Suppressor macrophage (primary cell): ENCODE measurements at places on chromosomes 3 and 15.

- peak; percentile 76 for DNase-seq
Observed at GRCh38 chr3:49903451-49904424, at the start of gene MST1R. TSS of gene MST1R (minus strand) at chr3:49903873. CDS start at chr3:49903609, 264 bp downstream.

DNA sequence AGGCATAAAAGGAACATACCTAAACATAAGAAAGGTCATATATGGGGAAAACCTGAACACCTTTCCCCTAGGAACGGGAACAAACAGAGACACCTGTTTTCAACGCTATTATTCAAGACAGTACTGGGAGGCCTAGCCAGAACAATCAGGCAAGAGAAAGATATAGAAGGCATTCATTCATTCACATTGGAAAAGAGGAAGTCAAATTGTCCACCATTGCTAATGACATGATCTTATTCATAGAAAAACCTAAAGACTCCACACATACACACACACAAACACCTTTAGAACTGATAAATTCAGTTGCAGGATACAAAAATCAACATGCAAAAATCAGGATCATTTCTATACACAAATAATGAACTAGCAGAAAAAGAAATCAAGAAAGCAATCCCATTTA, 36.5 kb downstream of the SERP1 start:
- no peak for DNase-seq

GRCh38 chr3:38516669-38517068, 20.5 kb downstream of the EXOG start:
- no peak for DNase-seq

GRCh38 chr3:180036092-180036670, 556 bp downstream of the PEX5L start:
- no peak for DNase-seq

DNA sequence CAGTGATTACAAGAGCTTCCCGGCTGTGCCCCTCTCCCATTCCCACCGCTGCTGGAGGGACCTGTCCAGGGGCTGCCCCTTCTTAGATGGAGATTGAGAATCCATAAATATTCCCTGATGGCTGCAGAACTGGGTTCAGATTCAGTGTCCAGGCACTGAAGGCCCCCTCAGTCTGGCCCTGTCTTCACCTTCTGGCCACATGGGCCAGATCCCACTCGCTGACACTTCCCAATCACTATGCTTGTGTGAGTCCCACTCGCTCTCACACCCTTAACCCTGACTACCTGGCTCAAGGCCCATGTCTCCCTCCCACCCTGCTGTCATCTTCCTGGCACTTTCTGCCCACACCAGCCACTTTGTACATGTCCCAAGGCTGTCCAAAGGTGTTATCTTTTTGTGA, 15.5 kb upstream of the MRPS22 start:
- no peak for DNase-seq

GRCh38 chr3:124041553-124041952, 49.6 kb upstream of the ROPN1 start:
- DNase-seq: no peak

GRCh38 chr3:185732782-185733181, 92.1 kb downstream of the IGF2BP2 start:
- DNase-seq: no peak

DNA sequence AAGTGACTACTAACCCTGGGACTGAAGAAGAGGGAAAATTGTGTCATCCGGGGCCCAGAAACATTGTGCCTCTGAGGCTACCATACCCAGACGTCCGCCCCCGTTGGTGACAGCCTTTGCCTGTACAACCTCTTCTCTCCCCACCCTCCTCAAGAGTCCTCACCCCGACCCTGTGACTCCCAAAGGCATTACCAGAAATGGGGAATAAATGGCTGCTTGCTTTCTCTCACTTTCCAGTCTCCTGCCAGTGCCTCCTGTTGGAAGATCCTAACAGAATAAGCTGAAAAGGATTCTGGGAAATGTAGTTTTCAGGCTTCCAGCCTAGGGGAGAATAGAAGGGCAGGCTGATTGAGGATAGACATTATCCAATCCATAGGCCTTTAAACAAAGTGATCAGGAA, 30.8 kb upstream of the SLC25A36 start:
- peak; percentile 23 for DNase-seq

DNA sequence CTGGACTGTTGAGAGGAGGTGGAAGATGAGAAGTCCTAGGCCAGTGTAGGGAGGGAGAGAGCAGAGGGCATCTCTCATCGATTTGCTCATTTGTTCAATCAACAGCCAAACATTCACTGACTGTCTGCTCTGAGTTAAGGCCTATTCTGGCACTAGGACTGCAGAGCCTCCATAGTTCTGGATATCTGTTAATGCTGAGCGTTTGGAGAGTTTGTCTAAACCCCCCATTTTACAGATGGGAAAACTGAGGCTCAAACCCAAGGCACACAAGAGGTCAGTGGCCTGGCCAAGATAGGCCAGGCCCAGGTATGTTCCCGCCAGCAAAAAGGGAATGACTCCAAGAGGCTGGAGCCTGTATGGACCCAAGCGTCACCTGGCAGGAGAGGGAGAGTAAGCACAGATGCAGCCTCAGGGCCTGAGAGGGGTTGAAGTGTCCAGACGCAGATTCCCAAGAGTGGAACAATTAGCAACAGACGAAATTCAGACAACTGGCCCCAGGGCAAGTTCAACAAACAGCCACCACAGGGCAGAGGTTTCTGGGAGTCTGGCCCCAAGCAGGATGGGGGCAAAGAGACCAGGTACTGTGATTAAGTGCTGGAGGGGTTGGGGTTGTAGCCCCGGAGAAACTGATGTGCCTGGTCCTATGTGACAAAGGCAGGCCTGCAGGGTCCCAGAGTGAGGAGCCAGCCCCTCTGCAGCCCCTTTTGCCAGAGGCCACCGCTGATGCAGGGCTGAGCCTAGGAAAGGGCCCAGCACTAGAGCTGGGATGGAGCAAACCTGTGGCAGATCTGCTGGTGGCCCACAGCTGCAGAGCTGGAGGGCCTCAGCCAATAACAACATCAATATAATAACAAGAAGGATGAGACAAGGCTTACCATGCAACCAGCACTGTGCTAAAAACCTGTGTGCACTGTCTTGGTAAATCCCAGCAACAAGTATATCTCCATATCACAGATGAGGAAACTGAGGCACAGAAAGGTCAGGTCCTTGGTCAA, 245.1 kb upstream of the TLE3 start:
- DNase-seq: no peak

DNA sequence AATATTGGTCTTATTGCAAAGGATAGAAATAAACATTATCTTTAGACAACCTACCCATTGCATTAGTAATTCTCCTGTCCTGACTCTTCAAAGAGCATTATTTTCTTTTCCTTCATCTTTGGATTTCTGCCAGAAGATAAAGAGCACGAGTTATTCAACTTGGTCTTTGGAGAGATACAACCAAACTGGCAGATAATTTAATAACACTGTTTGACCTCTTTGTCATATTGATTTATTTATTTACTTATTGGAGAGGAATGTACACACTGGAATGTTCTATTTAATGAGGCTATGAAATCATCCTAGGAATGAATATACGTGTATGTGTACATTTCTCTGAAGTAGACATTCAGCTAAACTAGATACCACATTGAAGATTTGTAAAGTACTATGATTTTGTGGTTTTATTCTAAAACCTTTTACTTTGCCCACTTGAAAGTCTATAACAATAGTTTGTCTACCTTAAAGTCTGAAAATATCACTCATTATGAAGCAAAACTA, 462.1 kb downstream of the C3orf38 start:
- DNase-seq: no peak

GRCh38 chr3:175301741-175302140, 442.6 kb downstream of the NAALADL2 start:
- DNase-seq: no peak

DNA sequence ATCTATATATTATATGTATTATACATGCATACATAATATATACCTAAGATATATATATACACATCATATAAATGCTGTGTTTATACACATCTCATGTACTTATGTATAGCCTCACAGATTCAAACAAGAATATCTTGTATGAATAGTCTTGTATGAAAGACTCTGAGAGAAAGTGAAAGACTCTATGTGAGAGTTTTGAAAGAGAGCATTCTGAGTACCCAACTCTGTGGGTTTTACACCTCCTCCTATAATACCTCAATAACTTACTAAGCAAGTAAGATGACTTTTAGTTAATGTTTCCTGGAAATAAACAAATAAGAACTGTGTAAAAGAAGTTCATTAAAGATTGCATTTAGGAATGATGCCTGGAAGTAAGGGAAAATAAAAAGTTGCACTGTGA, 108.1 kb upstream of the GMNC start:
- DNase-seq: no peak

GRCh38 chr3:193590088-193590856, 2.7 kb upstream of the OPA1 start:
- DNase-seq: no peak

GRCh38 chr3:146334151-146334550, 83.2 kb upstream of the PLSCR4 start:
- peak; percentile 28 for DNase-seq

GRCh38 chr3:141386611-141387111, 18.4 kb downstream of the ZBTB38 start:
- no peak for DNase-seq

- DNase-seq: peak; percentile 79
Observed at GRCh38 chr3:156816091-156816793, 9.9 kb upstream of the LEKR1 start.

GRCh38 chr3:114242947-114243346, 5.6 kb upstream of the ZNF80 start:
- no peak for DNase-seq

DNA sequence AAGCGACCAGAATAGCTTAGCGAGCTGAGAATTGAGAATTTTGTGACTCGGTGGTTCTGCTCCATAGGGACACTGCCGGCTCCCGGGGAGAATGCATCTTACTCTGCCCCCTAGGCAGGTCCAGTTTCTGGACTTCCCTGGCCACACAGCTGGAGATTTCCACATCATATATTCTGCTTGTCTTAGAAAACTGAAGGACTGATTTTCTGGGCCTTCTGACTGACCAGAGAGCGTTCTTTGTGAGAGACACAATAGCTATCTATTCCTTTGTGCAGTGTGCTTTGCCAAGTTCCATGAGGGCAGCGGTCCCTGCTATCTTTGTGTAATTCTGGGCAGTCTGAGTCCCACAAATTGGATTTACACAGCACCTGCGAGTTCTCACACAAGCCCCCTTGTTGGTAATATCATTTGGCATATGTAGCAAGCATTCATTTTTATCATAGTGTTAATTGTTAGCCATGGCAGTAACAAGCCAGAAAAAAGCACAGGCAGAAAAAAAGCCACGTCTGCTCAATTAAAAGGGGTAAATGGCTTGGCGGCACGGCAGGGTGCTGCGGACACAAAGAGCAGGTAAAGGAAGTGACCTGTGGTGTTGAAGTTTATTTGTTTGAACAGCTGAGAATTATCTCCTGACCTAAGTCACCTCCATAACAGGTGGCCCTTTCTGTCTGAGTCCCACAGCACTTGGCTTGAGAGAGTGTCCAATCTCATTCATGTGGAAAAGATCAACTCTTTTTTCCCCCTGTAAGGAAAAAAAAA, 688.7 kb downstream of the TUSC7 start:
- no peak for DNase-seq

DNA sequence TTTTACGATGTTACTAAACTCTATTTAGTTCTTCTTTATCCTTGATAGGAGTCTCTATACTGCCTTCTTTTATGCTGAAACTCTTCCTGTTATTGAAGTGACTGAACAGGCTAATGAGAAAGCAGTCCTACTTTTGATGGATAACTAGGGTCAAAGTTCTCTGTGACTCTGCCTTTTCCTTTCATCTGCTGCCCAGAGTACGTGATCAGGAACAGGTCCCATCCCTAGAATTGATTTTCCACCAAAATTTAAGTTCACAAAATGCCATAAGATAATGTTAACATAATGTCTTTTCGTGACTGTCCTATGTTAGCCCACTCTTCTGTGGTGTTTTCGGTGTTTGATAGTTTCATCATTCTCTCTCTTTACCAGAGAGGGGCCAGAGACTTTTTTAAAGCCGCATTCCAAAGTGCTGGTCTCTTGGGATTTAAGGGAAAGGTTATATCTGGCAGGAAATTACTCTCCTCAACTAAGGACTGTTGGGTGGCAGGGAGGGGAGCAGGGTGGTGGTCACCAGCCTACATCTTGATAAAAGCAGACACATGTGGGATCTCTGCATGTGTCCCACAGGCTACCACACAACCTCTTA, 50.3 kb upstream of the PLXND1 start:
- DNase-seq: no peak

DNA sequence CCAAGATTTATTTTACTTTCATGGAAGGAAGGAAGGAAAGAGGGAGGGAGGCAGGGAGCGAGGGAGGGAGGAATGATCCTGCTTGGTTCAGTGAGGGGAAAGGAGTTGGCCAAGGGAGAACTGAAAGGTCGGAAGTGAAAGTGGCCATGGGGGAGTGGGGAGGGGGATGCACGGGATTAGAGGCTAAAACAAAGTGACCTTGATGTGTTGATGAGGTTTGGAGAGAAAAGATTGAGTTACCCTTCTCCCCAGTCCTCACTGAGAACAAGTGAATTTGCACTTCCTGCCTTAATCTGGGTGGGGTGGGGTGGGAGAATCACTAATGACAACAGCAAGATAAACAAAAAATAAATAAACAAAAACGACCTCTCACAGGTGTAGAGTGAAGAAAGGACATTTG, 212.0 kb upstream of the TLE3 start:
- DNase-seq: no peak

DNA sequence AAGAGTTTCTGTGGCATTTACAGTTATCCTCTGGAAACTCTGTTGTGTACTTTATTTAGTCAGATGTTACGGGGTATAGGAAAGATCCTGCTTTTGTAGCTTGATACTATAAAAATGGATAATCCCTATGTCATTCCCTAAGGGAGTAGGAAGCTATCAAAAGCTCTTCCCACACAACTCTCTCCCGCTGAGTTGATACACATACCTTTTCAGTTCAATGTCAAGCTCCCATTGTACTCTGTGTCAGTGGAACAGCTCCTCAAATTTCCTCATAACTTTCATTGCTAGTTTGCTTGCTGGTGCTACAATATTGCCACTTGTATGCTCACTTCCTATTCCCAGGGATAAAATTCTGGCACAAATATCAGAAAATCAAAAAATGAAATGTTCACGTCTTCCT, 893.3 kb upstream of the GBE1 start:
- no peak for DNase-seq

DNA sequence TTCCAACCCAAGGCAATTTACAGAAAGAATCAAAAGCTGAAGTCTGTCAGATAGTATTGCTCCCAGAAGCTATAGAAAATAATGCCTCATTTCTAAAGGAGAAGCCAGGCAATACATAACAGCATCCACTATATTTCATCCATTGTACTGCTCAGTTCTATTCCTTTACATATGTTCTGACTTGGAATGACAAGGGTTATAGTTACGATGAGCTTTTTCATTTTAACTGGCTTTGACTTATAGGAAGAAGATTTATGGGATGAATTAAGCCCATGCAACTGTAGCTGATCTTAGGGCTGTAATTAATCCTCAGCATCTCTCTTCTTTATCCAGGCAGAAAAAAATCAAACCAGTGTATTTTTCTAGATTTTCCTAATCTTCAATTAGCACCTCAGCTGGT, 676.3 kb upstream of the CCDC54 start:
- DNase-seq: no peak

GRCh38 chr3:188469228-188469885, 315.4 kb downstream of the LPP start:
- DNase-seq: no peak
